PC-9 (cell line): ENCODE measurements at places on chromosomes 12 and 14.

DNA sequence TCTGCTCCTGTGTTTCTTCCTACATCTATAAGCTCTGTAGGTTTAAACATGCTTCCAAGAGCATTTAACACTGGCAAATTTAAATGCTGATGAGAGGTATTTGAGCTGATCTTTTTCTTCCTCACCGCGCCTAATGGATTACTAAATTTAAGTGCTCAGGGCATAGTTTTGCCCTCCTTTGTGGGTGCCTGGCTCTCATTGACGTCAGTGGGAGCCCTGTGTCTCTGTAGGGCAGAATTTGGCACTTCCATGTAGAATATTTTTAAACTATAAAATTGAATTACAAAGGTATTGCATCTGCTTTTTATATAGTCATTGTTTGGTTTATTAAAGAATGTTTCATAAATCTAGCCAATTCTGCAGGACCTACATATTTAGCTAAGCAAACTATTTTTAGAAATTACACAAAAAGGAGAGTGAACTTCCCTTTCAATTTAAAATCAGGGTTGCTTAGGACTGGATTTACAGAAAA is 444.8 kb downstream of the AEBP2 start:
- DNase-seq, result no peak

- peak; percentile 64 for DNase-seq
Observed at GRCh38 chr12:108939594-108939993, 59.7 kb downstream of the DAO start.

- no peak for DNase-seq
Observed at GRCh38 chr12:117098024-117098360, 1.2 kb downstream of the TESC start.

GRCh38 chr12:108525681-108526080 is 10.6 kb downstream of the FICD start:
- no peak for DNase-seq

DNA sequence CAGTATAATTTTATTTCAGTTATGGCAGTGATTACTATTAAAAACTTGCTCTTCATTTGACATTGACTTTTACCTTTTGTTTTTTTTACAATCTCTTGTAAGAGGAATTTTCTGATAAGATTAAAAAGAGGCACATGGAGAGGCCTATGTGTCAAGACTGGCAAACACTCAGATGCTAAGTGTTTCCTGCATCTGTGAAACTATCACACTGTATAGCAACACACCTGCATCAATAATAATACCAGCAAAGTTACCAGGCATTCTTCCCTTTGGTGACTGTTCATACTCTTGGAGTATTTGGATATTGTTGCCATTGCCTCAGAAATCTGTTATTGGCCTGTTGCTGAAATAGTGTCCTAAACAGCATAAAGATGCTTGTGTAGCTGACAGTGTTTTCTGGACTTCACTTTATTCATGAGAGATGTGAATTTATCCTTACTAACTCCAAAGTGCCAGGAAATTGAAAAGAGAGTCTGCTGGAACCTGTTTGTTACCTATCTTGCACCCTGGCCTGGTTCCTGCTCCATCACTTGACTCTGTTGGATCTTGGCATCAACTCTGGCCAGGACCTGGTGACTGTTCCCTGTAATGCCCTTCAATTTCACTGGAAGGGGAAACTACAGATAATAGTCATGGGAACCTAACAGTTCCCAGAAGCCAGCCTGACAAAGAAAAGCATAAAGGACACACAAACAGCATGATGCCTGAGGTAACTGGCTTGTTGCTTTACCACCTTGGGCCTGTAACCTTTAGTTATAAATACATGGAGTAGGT is 19.8 kb downstream of the SLC16A7 start:
- DNase-seq, result no peak

- DNase-seq, result peak; percentile 86
Observed at GRCh38 chr14:96204151-96205058, at the start of gene BDKRB2. Gene BDKRB2 (plus strand): TSS chr14:96204839. CDS start chr14:96237108, 32,269 bp downstream.

DNA sequence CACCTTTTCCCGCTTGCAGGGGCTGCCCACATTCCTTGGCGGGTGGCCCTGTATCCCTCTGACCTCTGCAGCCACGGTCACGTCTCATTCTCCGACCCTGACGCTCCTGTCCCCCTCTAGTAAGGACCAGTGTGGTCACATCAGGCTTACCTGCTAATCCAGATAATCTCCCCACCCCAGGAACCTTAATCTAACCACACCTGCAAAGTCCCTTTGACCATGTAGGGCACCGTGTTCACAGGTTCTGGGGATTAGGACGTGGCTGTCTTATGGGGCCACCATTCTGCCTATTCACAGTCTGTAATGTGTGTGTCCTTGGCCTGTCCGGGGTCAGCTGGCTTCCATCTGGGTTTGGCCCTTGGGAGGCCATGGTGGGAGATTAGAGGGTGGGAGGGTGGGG is 368.9 kb downstream of the AACS start:
- no peak for DNase-seq

DNA sequence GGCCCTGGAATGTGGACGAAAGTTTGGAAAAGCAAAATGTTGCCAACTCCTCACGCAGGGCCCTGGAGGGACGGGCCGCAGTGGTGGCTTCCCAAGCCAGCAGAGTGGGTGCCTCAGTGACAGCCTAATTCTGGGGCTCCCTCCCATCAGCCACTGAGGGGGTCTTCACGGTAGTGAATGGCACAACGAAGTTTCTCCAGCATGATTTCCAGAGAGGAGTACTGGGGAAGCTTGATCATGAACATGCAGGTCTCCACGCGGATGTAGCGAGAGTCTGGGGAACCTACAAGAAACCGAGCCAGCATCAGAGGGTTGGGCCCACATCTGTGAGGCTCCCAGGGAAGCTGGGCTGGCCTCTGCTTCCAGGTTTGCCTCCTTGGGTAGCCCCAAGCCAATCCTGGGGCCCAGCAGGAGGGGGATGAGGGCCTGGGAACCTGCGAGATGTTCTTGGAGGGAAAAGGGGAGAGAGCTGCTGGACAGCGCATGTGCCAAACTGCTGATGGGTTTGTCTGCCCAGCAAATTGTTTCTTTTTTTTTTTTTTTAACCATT is 37.0 kb downstream of the TRAFD1 start:
- no peak for DNase-seq

DNA sequence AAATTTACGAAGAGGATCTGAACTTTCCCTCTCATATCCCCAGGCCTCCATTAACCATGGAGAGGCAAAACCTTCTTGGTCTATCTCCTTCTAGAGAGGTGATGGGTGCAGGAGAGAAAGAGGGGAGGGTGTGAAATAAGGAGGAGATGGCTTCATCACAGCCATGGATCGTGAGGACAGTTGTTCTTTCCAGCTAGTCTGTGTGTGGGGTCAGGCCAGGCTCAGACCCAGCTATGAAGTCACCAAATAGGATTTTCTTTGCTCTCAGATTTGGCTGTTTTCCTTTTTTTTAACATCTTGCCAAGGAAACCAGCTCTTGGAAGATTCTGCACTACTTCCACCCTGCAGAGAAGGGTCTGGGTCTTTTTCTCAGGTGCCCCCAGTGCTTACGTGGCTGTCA is 64.9 kb upstream of the FAM181A start:
- DNase-seq, result no peak

DNA sequence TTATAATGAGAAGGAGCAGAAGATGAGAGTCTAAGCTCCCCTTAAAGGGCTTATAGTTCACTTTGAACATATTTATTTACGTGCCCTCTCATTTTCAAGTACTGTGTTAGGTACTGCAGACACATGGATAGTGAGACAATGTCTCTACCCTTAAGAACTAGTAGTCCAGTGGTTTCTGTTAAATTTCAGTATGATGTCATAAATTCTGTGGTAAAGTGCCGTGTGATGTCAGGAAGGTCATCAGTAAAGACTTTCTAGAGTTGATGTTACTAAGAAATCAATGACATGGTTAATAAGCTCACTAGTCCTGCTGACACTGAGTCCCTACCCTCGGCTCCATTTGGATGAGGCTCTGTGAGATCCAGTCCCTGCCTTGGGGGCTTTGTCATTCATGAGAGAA is 475.6 kb downstream of the ZFP36L1 start:
- no peak for DNase-seq

GRCh38 chr12:5307065-5307464 is 124.8 kb upstream of the NTF3 start:
- DNase-seq, result no peak

DNA sequence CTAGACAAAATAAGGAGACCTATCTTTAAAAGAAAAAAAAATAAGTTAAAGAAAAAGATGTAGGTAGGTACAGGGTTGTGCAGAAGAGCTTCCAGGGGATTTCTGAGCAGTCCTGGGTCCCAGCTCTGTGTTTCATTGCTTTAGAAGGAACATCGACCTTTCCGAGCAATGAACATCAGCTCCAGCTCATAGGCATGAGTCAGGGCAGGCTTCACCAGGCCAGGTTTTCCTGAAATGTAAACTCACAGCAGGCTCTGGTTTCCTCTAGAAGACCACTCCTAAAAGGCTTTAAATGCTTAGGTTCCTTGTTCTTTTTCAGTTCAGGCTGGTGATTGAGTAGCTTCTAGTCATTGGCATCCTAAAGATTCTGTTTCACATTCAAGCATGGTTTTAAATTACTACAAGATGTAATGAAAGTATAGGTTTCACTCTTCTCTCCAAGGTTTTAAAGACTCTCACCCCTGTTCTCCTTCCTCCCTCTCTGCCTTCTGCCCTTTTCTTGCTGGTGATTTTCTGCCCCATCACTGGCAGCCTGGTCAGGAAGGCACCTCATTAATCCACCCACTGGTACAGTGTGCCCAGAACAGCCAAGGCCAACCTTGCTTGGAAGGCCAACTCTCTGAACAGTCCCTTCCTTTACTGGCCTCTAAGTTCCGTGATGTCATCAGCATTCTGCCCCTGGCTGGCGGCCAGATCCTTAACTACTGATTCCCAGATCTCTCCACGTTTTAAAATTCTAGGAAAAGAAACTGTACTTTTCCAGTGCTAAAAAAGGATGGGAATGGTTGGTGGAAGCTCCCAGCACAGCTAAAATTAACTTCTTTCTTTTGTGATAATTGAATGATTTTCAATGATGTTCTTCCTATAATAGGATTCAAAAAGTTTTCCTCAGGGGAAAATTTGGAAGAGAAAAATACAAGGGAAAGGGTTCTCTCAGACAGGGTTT is 109.4 kb upstream of the HIF1A start:
- DNase-seq, result no peak

DNA sequence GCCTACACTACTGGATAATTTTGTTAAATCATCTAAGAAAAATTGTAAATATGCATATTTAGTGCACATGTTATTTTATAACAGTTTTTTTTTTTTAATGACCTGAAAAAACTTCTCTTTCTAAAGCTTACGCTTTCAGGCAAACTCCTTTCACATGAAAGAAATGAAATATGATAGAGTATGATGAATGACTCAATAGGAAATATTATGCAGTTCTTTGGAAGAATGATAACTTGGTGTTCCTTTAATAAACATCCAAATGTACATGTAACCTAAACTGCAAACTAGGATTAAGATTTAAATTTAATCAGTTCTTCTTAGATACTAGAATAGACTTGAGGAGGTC is 136.6 kb downstream of the FGD4 start:
- no peak for DNase-seq

DNA sequence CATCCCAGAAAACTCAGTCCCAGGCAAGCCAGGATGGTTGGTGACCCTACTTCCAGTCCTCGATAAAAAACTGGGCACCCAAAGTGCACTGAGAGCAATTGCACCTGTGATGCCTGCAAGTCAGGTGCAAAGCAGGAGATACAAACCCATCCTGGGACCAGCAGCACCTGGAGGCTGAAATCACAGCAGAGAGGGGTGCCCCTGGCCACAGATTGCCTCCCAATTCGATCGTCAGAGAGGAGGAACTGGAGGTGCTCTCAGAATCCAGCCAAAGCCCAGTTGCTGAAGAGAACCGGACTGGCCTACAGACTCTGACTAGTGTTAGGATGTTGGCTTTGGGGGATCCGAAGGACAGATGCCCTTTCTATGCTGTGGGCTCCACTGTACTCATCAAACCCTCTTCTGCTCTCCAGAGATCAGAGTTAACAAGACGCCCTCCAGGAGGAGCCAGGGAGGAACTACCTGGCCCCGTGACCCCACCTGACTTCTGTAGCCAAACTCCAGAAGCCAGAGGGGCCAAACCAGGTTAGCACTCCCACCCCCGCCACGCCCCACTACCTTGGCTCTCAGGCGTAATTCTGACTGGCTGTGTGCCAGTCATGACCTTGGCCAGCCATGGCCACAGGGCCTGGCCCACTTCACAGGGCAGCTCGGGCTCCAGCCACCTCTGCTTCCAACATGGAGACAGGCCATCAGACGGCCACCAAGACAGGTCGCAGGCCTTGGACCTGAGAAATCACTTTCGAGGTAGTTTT is 284.5 kb upstream of the RTL1 start:
- DNase-seq, result no peak

DNA sequence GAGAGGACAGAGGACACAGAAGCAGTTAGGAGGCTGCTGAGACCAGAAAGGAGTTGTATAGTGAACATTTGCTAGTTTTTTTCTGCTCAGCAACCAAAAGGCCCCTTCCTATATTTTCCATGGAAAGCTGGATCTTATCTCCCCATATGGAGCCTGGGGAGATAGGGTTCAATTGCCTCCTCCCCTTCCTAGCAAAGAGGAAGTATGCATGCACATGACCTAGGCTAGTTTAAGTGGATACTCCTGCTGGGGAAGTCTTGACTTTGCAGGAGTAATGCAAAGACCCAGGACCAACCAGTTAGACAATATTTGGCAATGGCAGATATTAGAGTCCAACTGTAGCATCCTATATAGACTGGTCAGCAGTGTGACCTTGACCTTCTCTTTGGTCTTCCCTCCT is 15.1 kb downstream of the CHD8 start:
- no peak for DNase-seq

GRCh38 chr12:19382111-19382526 is 57.2 kb upstream of the AEBP2 start:
- DNase-seq, result peak; percentile 66

DNA sequence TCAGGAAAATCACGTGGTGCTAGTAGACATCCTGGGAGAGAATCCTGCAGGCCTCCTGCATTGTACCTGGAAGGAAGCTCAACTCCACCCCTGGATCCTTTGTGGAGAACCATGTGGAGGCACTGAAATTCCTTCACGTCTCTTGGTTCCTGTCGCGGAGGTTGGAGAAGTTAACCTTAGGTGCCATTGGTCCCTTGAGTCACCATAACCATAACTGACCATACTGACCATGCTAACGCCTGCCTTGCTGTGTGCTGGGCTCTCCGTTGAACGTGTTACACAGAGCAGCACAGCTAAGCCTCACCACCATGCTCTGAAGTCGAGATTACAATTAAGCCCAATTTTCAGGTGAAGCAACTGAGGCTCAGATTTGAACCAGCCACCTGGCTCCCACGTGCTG is 18.6 kb downstream of the C14orf132 start:
- no peak for DNase-seq

- no peak for DNase-seq
Observed at GRCh38 chr12:1647285-1647669, 18.2 kb downstream of the WNT5B start.
